ENCODE measurements at places on chromosomes 1 and 21.
A peak's percentile ranks its signal among the peaks of the same experiment; 100 is the strongest.

- no peak for DNase-seq
These were observed 114.2 kb downstream of the ADGRL4 start for GRCh38 chr1:78892260-78892840.

DNA sequence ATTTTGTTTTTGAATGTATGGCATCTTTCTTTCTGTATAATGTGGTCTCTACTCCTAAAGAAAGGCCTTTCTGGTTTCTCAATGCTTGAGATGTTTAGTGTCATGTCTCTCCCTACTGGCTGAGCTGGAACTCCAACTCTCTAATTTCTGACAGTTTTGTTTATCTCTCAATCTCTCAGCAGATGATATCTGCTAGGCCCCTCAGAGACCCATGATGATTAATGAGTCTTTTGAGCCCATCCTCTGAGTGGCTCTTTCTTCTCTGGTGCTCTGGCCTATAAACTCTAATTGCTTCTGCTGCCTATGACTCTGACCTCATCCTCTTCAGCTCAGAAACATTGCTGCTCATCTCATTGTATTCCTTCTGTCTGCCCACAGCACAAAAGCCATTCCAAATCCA is 46.6 kb downstream of the CRB1 start:
- peak; percentile 86 for DNase-seq

- DNase-seq: no peak
These were observed 254.3 kb downstream of the PTPRC start for GRCh38 chr1:198893141-198893540.

GRCh38 chr1:221723848-221724236 is 18.0 kb downstream of the DUSP10 start:
- DNase-seq: no peak

- DNase-seq: no peak
These were observed 63.6 kb downstream of the DNM3 start for GRCh38 chr1:171904778-171905450.

DNA sequence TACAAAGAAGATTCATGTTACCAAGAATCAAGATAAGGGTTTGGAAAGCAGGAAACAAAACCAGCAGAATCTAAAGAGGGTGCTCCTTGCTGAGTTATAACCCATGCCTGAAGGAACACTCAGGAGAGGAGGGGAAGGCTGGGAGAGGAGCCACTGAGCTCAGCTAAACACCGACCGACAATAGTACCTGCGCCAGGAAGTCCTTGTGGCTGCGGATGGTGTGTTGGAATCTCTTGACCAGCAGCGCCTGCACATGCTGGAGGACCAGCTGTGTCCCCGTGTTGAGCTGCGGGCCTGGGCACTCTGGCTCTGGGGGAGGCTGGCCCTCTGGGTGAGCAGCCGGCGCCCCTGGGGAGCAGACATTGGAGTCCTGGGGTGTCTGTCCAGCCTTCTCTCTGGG is 89.4 kb downstream of the ABCA4 start:
- no peak for DNase-seq

DNA sequence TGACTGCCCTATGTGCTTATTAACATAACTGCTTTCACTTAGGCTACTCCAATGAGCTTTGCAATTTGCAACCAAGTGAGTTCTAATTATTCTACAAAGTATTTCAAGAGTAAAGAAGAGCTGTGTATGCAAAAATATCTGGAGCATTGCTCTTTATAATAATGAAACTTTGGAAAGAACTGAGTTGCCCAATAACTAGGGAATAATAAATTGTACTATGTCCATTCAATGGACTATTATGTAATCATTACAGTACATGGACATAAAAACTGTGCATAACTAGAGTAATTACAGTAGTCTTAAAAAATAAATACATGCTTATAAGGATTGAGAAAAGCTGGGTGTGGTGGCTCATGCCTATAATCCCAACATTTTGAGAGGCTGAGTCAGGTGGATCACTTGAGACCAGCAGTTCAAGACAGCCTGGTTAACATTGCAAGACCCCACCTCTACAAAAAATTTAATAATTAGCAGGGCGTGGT is 70.3 kb upstream of the JAK1 start:
- DNase-seq: no peak

DNA sequence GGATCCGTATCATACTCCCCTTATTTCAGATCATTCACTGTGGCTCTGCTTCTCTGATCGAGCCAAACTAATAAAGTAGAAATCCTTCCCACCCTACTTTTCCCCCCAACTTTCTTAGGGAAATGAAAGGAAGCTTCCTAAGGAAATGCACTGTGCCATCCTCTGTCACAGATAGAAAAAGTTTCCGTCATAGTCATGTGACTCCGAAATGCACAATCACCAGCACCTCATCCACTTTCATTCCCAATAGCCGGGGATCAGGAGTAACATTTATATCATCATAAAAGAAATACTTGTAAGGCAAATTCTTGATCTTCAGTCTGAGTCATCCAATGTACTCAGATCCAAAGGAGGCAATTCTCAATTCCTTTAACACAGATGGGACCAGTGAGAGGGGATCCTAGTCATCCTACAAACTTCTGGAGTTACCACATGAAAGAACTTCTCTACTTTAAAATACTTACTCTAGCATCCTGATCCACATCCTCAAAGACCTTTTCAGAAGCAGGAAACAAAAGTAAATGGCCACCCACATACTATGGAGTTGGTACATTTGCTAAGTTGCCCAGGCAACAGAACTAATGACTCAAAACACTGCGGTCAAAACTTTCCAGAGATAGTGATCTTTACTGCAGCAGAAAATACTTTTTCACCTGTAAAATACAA is 97.8 kb upstream of the ZC3H11B start:
- DNase-seq: no peak

DNA sequence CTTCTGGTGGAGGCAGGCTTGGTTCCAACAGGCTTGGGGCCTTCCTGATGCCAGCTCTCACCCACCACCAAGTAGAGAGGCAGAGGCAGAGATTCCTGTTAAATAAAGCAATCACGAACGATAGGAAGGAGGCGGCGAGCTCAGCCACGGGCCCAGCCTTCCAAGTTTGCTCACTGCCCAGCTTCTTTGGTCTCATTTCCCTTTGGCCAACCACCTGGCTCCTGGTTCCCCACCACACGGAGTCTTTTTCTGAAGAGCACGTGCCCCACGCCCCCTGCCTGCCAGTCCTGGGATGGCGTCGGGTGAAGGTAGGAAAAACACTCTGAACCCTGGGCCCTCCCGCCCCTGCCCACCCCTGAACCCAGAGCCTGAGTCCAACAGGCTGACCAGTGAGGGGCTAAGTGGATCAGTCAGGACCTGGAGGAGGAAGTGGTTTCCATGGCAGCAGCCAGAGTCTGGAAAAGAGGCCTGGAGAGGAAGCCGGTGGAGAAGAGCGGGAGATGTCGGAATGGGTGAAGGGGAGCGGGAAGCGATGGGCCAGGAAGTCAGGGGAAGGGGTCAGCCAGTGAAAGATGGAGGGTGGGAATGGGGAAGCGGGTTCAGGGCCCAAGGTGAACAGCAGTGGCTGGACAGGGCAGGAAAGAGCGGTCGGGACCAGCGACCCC is 158.2 kb upstream of the KLHDC7A start:
- DNase-seq: no peak

DNA sequence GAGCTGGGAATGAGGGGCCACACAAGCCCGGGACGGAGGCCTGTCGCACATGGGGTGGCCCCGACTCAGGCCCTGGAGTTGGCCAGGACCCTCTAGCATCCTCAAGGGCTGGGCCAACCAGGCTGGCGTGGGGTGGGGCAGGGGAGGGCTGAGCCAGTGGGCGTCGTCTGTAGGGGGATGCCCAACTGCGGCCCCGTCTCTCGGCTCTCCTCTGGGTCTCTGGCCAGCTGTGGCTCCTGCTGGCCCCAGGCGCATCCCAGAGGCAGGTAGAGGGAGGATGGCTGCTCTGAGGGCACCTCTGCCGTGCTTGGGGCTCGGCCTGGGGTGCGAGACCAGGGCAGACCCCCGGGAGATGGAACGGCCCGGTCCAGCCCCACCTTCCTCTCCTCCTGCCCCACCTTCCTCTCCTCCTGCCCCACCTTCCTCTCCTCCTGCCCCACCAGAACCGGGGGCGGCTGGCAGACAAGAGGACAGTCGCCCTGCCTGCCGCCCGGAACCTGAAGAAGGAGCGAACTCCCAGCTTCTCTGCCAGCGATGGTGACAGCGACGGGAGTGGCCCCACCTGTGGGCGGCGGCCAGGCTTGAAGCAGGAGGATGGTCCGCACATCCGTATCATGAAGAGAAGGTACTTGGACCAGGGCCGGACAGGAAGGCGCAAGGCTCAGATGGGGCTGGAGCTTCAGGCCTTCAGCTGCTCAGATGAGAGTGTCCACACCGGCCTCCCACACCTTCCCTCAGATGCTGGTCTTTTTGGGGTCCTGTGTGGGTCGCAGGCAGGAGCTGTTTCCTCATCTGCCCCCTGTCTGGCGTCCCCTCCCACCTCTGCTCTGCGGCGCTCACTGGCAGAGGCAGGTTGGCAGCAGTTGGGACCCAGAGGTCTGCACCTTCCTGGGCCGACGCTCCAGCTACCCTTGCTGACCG is 6.2 kb downstream of the SAMD11 start:
- DNase-seq: no peak

GRCh38 chr1:202728951-202729350 is 18.7 kb upstream of the SYT2 start:
- DNase-seq: no peak

DNA sequence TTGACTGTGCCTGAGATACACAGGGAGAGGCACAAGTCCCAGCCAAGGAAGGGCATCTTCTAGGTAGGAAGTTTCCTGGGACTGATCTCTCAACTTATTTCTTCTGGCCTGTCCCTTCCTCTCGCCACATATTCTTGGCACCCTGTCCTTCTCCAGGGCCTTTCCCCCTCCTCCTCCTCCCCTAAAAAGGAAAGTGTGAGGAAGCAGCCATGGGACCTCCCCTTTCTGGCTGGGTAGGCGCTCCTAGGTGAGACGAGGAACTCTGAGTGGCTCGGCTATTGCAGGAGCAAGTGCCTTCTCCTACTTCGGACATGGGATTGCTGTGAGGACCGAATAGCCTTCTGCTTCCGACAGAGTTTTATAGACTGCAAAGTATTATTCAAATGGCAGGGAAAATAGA is 15.5 kb upstream of the MTARC2 start:
- DNase-seq: no peak

DNA sequence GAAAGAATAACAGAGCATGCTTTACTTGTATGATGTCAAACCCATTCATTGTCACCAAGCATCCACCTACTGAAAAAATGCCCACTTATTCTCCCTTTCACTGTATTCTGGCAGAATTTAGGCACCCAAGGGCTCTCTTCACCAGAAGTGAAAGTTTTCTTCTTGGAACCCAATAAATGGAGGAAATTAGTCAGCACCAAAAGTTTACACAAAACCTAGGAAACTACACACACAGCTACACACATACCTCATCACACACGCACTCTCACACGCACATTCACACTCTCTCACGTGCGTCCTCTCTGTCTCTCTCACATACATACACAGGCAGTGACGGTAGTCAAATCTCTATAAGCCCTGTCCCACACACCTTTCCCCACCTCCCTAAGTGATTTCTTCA is 37.6 kb downstream of the MCOLN2 start:
- no peak for DNase-seq

DNA sequence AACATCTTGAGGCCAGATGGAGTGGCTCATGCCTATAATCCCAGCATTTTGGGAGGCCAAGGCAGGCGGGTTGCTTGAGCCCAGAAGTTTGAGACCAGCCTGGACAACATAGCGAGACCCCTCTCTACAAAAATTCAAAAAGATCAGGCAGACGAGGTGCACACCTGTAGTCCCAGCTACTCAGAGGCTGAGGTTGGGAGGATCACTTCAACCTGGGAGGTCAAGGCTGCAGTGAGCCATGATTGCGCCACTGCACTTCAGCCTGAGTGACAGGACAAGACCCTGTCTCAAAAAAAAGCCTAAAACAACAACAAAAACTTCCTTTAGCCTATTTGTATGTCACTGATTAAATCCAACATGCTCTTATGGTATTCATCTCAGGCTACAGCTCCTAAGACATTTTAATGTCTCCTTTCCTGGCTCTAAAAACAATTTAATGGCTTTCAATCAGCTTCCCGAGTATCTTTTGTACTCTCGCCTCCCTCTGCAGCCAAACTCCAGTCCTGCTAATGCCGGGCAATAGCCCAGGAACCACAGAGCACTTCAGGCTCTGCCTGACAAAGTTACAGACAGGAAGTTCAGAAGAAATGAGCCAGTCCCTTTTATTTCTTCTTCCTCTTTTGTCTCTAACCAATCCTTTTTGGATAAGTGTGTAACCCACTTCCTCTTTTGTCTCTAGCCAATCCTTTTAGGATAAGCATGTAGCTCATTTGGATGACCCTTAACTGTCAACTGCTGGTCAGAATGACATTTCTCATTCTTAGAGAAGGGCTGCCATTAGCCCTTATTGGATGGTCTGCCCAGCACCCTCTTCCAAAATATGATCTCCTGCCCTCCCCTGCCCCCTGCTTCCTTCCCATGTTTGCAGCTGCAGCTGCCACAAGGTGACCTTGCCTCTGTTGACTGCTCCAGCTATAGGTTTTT is 6.6 kb upstream of the DOP1B start:
- DNase-seq: peak; percentile 55

All from putamen (tissue), 1 donor.